T follicular helper cell (primary cell): ENCODE measurements at places on chromosomes 7 and 10.

- DNase-seq, result no peak
Observed at GRCh38 chr7:100546129-100546925, 7.3 kb downstream of the AGFG2 start.

- no peak for DNase-seq
Observed at GRCh38 chr7:29005406-29005805, 47.3 kb upstream of the TRIL start.

GRCh38 chr10:112790030-112790429 lies 160.0 kb upstream of the TCF7L2 start:
- no peak for DNase-seq

- no peak for DNase-seq
Observed at GRCh38 chr7:39099146-39099545, 121.4 kb downstream of the POU6F2 start.

GRCh38 chr7:97971120-97971989 lies 18.6 kb downstream of the OCM2 start:
- DNase-seq, result no peak

GRCh38 chr10:28946479-28946878 lies 269.2 kb downstream of the BAMBI start:
- DNase-seq, result no peak

- DNase-seq, result no peak
Observed at GRCh38 chr7:135913404-135913803, 63.8 kb downstream of the MTPN start.

DNA sequence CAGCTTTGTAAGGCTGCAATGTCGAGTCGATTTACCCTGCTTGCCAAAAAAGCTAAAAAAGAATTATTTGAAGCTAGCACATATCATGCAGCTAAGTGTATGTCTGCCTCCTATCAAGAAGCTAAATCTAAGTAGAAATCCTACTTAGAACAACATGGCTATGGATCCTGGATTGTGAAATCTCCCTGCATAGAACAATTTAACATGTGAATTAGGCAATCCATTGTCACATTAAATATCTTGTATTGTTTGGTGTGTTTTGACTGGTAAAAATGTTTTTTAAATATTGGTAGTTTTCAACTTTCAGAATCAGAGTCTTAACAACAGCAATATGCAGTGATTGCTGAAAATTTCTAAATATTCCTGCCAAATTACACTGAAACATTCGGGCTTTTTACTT lies 73.3 kb downstream of the SKIDA1 start:
- no peak for DNase-seq

GRCh38 chr7:148436135-148436534 lies 154.4 kb upstream of the C7orf33 start:
- DNase-seq, result no peak

DNA sequence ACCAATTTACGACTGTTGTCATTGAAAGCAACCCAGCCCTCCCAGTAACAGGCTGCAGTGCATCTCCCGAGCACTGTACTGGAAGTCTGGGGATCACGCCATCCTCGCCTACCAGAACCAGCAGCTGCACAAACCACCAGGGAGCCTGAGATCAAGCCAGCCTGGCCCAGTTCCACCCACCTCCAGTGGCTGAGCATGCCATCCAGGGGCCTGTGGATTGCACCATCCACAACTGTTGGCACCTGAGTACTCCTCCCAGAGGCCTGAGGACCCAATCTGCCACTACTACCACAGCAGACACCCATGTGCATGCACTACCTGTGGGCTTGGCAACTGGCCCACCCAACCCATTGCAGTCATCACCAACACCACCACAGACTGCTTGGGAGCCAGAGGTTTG lies 44.2 kb downstream of the HERPUD2 start:
- DNase-seq, result no peak

DNA sequence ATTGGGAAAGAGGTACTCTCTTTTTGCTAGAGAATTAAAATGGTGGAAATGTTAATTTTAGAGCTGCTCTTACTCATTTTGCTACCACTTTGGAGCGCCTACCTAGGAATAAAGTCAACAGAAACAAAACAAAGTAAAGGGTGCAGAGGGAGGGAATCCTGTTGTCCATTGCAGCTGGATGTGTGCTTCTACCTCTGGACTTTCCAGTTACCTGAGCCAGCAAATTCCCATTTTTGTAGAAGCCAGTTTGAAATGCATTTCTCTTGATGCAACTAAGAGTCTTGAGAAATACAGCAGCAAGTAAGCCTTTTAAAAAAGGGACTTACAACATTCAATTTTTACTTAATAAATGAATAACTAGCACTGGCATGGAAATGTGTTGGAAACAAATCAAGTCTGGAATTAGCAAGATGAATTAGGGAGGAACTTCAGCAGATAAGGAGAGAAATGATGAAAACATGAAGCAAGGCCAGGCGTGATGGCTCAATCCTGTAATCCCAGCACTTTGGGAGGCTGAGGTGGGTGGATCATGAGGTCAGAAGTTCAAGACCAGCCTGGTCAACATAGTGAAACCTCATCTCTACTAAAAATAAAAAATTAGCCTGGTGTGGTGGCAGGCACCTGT lies 113.5 kb upstream of the CTTNBP2 start:
- DNase-seq, result no peak

GRCh38 chr7:23938215-23938614 lies 228.2 kb downstream of the STK31 start:
- no peak for DNase-seq

DNA sequence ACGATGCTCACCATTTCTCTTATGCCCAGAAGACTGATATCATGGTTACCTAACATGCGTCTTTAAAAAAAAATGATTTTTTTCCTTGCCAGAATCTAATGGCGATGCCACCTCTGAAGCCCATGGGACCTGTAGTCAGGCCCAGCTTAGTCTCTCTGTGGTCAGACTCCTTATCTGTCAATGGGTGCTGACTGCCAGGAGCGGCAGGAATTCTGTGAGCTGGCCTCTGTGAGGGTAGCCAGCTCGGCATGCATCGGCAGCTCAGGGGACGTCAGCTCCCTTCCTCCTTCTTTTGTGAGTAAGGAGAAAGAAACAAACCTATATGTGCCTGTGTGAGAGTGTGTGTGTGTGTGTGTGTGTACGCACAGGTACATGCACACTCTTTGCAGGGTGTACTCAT lies 49.9 kb upstream of the ZRANB1 start:
- no peak for DNase-seq

- DNase-seq, result no peak
Observed at GRCh38 chr7:47026780-47027361, 555.0 kb downstream of the TNS3 start.

GRCh38 chr7:137670222-137671064 lies 176.3 kb downstream of the DGKI start:
- DNase-seq, result no peak
